DMS 273 treated with DMSO at 0.1 percent for 48 hours (cell line): ENCODE measurements at places on chromosomes 12 and 14.

GRCh38 chr12:52686756-52687487 is 6.7 kb upstream of the KRT1 start:
- DNase-seq = no peak

- no peak for DNase-seq
Observed at GRCh38 chr14:105448706-105449111, 25.9 kb upstream of the CRIP2 start.

- DNase-seq = no peak
Observed at GRCh38 chr14:79333198-79333546, 878.1 kb downstream of the DIO2 start.

GRCh38 chr14:23550812-23551265 is 726 bp downstream of the ZFHX2 start:
- no peak for DNase-seq

GRCh38 chr12:1809591-1810190 is 10.7 kb upstream of the LRTM2 start:
- no peak for DNase-seq

DNA sequence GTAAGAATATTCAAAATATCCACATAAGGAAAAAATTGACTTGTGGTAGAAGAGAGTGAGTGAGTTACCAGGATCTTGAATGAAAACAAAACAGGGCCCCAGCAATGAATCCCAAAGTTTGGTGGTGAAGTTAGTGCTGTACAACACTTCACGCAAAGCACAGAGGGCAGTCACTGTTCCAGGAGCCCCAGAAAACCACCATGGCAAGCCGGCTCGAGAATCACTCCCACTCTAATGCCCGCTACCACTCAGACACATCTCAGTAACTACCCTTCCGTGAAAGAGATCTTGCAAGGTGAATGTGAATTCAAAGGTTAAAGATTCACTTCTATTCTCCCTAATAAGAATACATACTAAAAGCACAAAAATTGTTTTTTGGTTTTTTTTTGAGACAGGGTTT is 30.1 kb downstream of the CLIP1 start:
- no peak for DNase-seq

- no peak for DNase-seq
Observed at GRCh38 chr12:127293507-127294310, 973.3 kb upstream of the TMEM132C start.

DNA sequence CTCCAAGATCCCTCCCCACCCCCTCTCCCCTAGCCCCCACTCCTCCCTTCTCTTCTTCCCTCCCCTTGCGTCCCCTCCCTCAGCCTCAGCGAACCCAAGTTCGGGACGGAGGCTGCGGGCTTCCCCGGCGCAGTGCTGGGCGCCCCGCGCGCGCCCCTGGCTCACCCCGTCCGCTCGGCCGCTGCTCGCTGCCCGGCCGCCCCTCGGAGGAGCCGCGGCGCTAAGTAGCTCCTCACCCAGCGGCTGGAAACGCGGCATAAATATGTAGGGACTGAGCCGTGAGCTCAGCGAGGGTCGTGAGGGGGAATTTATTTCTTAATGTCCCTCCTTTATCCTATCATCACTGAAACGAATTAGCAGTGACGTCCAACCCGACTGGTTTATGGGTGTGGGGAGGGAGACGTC is at the start of gene NOS1:
TSS of gene NOS1 (minus strand) at position 280 of the 405 bp plus-strand sequence. CDS start 30,557 bp downstream, outside the sequence.
- DNase-seq = no peak

- no peak for DNase-seq
Observed at GRCh38 chr14:93153121-93153520, 31.6 kb downstream of the MOAP1 start.

DNA sequence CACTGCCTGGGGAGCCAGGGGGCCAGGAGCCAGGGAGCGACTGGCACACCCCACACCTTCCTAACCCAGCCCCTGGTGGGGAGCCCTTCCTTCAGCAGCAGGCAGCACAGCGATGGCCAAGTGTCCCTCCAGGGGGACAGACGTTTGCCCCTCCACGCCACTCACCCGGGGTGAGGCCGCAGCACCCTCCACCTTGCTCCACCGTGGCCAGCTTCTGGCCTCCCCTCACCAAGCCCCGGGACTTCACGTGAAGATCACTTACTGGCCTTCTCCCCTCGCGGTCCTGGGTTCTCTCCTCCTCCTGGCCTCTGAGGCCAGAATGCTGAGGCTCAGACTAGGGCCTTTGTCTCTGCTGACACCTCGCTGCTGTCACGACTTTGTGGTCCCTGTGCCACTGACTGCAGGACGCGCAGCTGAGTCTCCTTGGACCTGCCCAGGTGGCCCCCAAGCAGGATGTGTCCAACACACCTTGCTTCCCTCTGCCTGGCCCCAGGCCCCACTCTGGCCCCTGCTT is 3.5 kb upstream of the ASPG start:
- DNase-seq = no peak

DNA sequence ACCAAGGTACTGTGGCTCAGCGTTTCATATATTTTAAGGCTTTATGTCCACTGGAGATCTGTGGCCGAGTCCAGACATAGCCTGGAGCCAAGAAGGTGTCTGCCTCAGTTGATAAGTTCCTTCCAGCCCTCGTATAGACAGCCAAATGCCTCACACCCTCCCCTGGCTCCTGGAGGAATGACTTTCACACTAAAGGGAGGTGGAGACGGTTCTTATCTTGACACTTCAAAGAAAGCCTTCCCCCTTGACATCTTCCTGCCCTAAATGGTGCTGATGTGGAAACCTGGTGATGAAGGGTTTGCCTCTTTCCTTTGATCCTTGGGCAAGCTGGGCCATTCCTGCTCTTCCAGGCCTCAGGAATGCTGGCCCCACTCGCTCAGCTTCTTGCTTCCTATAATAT is 474.8 kb upstream of the TBX3 start:
- no peak for DNase-seq

GRCh38 chr12:48003226-48004052 is 837 bp downstream of the COL2A1 start:
- DNase-seq = no peak

GRCh38 chr12:130452546-130452945 is 114.9 kb downstream of the PIWIL1 start:
- no peak for DNase-seq

DNA sequence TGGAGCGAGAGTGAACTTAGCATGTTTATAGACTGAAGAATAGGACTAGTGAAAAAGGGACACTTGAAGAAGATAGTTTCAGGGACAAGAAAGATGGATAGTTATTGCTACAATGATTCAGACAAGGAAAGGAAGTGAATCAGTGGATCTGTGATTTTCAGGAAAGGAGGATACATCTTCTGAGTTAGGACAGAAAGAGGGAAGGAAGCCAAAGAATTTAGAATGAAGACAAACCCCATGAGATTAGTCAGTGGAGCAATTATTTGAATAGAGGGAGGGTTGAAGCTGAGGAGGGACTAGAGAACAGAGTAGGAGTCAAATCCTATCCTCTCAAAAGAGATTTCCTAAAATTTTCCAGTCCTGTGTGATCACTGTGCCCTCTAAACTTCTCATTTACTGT is 282.7 kb downstream of the AKAP6 start:
- DNase-seq = no peak

- DNase-seq = no peak
Observed at GRCh38 chr12:93430280-93430679, 11.5 kb downstream of the UBE2N start.

GRCh38 chr14:104594310-104595046 is 10.1 kb downstream of the TMEM179 start:
- no peak for DNase-seq

GRCh38 chr12:126483145-126484068 is 1418.2 kb downstream of the AACS start:
- DNase-seq = no peak

GRCh38 chr12:53862206-53862605 is 76.4 kb upstream of the HOXC13 start:
- no peak for DNase-seq

DNA sequence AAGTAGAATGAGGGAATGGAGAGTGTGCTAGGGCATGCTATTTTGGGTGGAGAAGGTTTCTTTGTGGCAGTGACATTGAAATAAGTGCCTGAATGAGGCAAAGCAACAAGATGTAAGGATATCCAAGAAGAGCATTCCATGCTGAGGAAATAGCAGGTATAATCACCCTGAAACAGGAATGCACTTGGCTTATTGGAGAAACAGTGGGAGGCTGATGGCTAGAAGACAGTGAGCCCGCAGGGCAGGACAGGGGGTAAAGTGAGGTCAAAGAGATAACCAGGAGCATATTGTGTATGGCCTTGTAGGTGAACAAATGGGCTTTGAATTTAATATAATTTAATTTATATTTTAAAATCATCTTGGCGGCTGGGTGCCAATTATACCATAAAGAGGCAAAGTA is 877.0 kb downstream of the DIO2 start:
- no peak for DNase-seq

GRCh38 chr12:24307716-24308335 is 358.4 kb upstream of the SOX5 start:
- no peak for DNase-seq

GRCh38 chr12:45294906-45295305 is 79.0 kb downstream of the ANO6 start:
- DNase-seq = no peak

DNA sequence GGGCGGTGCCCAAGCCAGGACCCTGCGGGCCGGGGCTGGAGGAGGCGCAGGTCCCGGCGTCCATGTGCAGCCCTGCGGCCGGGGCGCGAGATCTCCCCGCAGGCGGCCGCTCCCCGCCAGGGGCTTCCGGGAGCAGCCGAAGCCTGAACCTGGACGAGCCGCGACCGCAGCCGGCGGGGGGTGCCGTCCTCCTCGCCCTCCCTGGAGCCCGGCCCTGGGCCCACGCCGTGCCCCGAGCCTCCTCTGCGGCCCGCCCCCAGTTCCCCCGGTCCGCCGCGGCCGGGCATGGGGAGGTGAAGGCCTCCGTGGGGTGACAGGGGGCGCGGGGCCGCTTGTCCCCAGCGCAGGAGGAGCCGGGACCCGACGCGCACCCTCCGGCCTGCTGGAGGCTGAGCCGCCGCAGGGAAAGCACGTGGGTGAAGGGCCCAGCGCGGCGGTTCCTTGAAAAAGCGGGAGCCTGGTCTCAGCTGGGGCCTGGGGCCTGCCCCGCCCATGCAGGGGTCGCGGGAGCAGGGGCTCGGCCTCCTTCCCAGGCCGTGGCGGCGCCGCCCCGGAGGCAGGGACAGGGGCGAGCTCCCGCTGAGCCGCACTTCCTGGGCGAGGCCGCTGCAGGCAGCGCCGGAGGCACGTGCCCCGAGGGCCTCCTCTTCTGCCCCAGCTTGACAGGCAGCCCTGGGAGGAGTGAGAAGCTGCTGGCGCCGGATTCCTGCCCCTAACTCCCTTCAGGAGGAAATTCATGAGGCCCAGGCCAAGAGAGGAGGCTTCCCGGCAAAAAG is 55.6 kb upstream of the PPP2R5C start:
- no peak for DNase-seq

- no peak for DNase-seq
Observed at GRCh38 chr12:131131808-131132117, 178.1 kb downstream of the ADGRD1 start.

DNA sequence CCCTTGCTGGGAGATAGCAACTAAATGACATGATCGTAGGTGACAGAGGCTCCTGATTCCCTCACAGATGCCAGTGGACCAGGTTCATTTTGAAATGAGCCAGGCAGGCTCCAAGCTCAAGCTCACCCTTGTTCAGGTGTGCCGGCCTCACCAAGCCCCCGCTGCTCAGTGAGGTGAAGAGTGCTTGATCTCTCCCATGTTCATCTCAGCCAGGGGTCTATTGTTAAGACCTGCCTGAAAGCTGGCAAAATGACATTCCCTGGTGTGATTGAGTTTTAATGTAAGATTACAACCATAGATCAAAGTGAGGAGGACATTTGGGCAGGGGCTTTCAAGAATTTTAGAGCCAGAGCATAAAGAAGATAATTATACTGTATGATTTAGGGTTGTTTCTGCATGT is 497.9 kb downstream of the EGLN3 start:
- DNase-seq = no peak

GRCh38 chr14:61802010-61802568 is 39.9 kb downstream of the SNAPC1 start:
- DNase-seq = no peak

GRCh38 chr12:120211904-120212283 is 11.0 kb upstream of the RPLP0 start:
- DNase-seq = no peak
